Mesendoderm (in vitro differentiated cells): ENCODE measurements at places on chromosomes 6 and 20.
A peak's percentile ranks its signal among the peaks of the same experiment; 100 is the strongest.

GRCh38 chr20:9110365-9110764, 41.5 kb downstream of the PLCB4 start:
- no peaks in the 10 kb centered on the region for H3K27me3 ChIP-seq
- H3K27ac ChIP-seq, result no peak overlapping the region
- H3K4me3 ChIP-seq, result no peak overlapping the region
- H3K4me1 ChIP-seq, result no peaks in the 10 kb centered on the region
- H3K36me3 ChIP-seq, result no peaks in the 10 kb centered on the region
- DNase-seq, result no peak

DNA sequence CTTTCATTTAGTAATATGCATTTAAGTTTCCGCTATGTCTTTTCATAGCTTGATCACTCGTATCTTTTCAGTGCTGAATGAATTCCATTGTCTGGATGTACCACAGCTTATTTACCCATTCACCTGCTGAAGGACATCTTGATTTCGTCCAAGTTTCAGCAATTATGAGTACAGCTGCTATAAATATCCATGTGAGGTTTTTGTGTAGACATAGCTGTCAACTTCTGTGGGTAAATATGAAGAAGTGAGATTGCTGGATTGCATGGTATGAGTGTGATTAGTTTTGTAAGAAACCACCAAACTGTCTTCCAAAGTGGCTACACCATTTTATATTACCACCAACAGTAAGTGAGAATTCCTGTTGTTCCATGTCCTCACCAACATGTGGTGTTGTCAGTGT, 79.2 kb upstream of the STMND1 start:
- H3K27me3 ChIP-seq, result no peaks in the 10 kb centered on the region
- no peaks in the 10 kb centered on the region for H3K36me3 ChIP-seq
- H3K4me1 ChIP-seq, result no peaks in the 10 kb centered on the region
- no peak overlapping the region for H3K27ac ChIP-seq
- no peak overlapping the region for H3K4me3 ChIP-seq

DNA sequence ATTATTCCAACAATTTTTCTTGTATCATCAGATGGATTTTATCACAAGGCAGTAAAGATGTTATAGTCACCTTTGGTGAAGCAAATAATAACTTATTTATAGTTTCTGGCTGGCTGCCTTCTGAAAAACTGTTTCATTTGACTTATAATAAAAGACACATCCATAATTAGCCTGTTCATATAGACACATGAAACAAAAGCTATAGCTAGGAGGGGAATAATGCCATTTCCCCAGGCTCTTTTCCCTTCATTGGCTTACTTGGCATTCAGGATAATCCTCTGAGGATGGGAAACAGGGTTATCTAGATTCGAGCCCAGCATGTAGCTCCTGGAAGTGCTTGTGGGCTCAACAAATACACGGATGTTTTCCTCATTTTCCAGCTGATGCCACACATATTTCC, 17.5 kb downstream of the MMP24 start:
- DNase-seq, result no peak
- no peaks in the 10 kb centered on the region for H3K36me3 ChIP-seq
- H3K27me3 ChIP-seq, result no peaks in the 10 kb centered on the region

GRCh38 chr6:27297857-27298730, 14.0 kb downstream of the POM121L2 start:
- no peak overlapping the region for H3K27ac ChIP-seq
- no peaks in the 10 kb centered on the region for H3K4me1 ChIP-seq
- H3K36me3 ChIP-seq, result no peaks in the 10 kb centered on the region
- H3K27me3 ChIP-seq, result no peaks in the 10 kb centered on the region
- peak overlapping the region; percentile 32 for H3K4me3 ChIP-seq

DNA sequence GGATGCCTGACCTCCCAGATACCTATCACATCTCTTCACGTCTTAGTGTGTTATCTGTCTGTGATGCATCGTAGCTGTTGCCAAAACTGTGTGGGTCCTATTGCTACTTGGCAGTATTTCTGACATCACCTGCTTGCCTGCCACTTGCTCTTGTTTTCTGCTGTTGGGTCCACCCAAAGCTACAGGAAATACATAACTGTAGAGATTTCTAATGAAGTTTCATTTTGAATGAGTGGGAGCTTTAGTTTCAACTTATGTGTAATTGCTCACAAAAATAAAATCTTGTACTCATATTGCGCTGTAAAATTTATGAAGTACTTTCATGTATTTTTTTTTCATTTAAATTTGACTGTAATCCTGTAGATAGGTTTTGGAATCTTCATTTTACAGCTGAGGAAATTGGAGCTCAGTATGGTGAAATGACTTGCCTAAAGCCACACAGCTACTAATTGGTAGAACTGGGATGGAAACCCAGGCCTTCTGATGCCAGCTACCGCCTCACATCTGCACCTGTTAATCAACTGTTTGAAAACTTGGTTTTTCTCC, 113.6 kb upstream of the MAN1A1 start:
- DNase-seq, result no peak
- no peak overlapping the region for H3K4me3 ChIP-seq
- no peaks in the 10 kb centered on the region for H3K36me3 ChIP-seq
- no peaks in the 10 kb centered on the region for H3K27me3 ChIP-seq
- no peaks in the 10 kb centered on the region for H3K4me1 ChIP-seq

GRCh38 chr6:148794797-148795196, 48.0 kb downstream of the UST start:
- DNase-seq, result no peak
- H3K4me3 ChIP-seq, result no peak overlapping the region
- no peaks in the 10 kb centered on the region for H3K4me1 ChIP-seq
- H3K36me3 ChIP-seq, result no peaks in the 10 kb centered on the region

GRCh38 chr6:164554700-164555476, 754.5 kb downstream of the C6orf118 start:
- H3K4me3 ChIP-seq, result no peak overlapping the region
- DNase-seq, result no peak
- no peaks in the 10 kb centered on the region for H3K27me3 ChIP-seq
- no peaks in the 10 kb centered on the region for H3K36me3 ChIP-seq
- no peak overlapping the region for H3K27ac ChIP-seq

DNA sequence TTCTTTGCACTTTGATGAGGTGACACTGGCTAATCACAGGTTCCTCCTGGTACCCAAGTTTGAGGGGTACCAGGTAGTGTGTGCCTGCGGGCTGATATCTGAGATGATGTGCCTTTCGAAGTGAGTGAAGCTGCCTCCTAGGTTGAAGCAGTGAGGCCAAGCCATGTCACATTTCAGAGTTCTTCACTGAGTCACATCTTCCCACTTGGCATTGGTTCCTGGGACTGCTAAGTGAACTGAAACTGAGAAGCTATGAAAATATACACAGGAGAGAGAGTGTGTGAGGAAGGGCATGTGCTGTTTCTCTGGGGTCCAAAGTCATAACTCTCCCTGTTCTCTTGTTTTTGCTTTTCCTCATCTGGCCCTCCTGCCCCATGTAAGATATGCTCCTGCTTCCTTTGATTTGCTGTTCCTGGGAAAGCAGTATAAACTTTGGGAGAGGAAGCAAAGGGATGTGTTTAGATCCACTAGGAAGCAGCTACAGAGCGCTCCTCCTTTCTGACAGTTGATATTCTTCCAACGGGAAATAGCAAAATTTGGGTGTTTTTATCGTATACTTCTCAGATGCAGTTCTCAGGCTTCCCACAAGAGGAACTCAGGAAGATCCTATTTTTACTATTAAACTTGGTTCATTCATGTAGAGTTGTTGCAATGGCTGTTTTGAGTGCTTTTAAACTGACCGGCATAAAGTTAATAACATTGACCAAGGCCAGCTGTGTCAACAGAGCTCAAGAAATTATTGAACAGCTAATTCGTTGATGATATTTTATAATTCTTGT, 153.7 kb downstream of the MOXD1 start:
- H3K4me1 ChIP-seq, result no peaks in the 10 kb centered on the region
- H3K36me3 ChIP-seq, result no peaks in the 10 kb centered on the region
- DNase-seq, result no peak
- no peak overlapping the region for H3K27ac ChIP-seq
- H3K4me3 ChIP-seq, result no peak overlapping the region
- no peaks in the 10 kb centered on the region for H3K27me3 ChIP-seq

- no peak overlapping the region for H3K27ac ChIP-seq
- no peak overlapping the region for H3K4me3 ChIP-seq
These were observed 4.4 kb upstream of the VIP start for GRCh38 chr6:152746172-152746553.

DNA sequence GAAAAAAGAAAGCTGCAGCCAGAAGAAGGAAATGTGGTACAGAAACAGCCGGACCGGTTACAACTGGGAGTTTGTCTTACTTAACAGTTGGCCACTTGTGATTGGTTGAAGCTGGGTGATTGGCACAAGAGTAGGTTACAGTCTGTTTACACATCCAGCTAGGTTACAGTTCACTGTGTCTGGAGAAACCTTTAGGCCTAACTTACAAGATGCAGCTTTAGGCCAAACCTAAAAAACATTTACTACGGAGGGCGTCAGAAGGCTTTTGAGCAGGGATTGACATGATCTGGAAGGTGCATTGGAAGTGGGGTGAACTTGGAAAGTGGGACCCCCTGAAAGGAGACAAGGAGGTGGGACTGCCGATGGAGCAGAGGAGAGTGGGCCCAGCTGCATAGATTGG, 122.3 kb downstream of the BANF2 start:
- no peak for DNase-seq
- no peaks in the 10 kb centered on the region for H3K27me3 ChIP-seq
- H3K27ac ChIP-seq, result no peak overlapping the region
- H3K4me3 ChIP-seq, result no peak overlapping the region
- no peaks in the 10 kb centered on the region for H3K36me3 ChIP-seq
- H3K4me1 ChIP-seq, result no peaks in the 10 kb centered on the region
